HCEC 1CT (cell line): ENCODE measurements at places on chromosomes 1 and 21.

GRCh38 chr1:152725261-152725660 is 17.3 kb downstream of the LCE4A start:
- DNase-seq: peak; percentile 51

DNA sequence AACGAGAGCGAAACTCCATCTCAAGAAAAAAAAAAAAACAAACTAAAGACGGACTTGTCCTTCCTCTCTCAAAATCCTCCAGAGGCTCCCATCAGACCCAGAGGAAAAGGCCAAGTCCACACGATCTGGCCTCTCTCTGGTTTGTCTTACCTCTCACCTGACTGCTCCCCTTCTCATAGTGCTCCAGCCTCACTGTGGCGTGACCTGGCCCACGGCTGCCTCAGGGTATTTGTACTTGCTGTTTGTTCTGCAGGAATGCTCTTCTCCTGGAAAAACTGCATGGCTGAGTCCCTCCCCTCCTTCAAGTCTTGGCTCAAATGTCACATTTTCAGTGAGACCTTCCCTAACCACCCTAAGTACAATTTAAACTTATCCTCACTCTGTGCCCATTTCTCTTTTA is 8.0 kb upstream of the BRWD1 start:
- DNase-seq: no peak

DNA sequence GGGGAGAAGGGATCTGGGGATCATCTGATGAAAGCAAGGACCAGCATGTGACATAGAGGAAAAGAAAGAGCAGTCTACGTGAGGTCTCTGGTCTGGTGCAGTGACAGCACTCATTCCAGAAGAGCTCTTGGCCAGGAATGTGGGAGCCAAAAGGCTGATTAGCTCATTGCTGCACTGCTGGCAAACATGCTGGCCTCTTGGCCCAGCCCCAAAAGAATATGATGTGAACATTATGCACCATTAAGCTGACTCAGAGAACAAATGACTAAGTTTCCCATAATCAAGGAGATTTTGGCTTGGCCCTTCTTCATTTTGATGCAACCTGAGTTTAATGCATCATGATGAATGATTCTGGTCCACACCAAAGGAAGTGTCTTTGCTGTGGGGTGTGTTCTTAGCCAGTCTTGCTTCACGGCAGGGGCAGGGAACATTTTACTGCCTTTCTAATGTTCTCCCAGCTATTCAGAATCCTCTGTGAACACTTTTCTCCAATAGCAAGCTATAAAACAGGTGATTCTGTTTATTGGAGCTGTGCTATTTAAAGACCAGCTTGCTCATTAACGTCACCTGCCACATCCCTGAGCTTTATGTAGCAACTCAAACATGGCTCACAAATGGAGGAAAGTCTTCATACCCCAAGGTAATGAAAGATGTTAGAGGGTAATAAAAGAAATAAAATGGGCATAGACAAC is 55.1 kb downstream of the PCBP3 start:
- peak; percentile 98 for DNase-seq

DNA sequence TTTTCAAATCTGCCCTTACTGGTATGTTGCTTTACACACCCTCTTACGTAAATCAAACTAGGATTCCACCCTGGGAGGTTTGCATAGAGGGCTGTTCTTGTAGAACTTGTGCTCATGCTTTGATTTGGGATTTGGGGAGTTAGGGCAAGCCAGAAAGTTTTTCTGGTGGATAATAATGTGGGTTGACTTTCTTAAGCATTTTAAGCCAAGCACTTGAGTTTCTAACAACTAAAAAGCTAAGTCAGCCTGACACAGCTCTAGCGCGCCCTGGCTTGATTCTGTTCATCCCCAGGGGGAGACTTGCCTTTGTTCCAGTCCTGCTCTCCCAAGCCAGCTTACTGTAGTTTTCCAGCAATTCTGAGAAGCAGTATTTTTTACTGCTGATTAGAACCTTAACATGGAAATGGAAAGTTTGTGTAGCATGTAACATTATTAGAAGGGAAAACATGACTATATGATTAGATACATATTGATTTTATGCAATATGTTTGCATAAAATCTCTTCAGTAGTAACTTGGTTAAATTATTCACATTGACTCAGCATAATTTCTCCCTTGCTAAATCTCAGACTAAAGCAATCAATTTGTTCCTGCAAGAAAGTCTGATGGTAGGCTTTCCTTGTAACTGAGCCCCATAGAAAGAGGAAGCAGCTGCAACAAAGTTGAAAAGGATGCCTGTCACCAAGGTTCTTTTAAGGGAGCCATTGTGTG is 11.0 kb upstream of the PGD start:
- DNase-seq: peak; percentile 3

GRCh38 chr1:205504311-205505075 is at the start of gene CDK18:
Gene CDK18 (plus strand): TSS chr1:205504669. CDS start chr1:205523168, 18,499 bp downstream.
- no peak for DNase-seq
